ENCODE measurements at places on chromosomes 11 and 22.

DNA sequence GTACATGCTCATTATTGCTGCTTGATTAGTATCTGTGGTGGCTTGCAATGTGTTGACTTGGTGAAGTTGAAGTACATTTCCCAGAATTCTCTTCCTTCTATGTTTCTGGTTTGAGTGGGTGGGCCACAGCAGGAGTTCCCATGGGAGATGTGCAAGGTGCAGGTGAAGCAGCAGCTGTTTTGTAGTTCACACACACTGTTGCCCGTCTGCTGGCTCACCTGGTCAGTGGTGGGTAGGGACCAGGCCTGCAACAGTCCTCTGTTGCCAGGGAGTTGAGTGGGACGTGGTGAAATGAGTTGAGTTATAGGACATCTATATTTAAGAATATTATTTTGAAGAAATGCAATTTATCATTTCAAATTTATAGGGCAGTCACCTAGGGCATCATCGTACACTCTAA lies 417.4 kb downstream of the TMEM135 start:
- no peak for DNase-seq

DNA sequence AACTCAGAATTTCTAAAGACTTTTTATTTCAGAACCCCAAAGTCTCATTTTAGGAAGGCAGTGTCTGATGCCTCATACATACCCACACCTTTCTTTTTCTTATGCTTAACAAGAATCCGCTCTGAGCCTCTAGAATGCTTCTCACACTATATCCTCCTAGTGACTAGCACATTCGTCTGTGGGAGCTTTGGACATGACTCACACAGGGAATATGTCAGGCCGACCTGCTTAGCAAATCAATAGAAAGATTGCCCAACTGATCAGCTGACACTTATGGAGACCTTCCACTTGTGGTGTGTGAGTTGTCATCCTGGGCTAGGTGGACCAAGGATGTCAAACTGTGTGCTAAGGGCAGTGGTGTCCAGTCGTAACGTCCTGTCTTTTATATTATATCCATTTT lies 129.9 kb upstream of the TTC12 start:
- no peak for DNase-seq

GRCh38 chr11:31856248-31856647 lies 45.1 kb upstream of the PAX6 start:
- no peak for DNase-seq

DNA sequence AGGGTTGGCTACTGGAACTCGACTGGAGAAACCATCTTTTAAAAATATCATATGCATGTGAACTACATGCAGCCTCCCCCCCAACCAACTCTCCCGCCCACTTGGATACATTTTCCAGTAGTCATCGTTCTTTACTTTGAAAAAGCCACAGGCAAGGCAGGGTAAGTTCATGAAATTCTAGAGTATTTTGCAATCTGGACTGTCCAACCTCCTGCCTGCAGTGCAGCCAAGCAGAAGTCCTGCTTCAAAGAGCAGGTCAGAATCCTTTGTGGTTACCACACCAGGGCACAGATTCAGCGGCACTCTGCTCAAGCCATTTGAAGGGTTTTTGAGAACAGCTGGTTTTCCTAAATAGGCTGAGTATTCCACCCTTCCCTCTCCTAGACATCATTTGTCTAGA lies 12.1 kb downstream of the ELF5 start:
- no peak for DNase-seq

GRCh38 chr22:44633647-44634046 lies 68.4 kb upstream of the PRR5 start:
- DNase-seq: no peak

- DNase-seq: no peak
These were observed 8.1 kb downstream of the WNT7B start for GRCh38 chr22:45968751-45969413.

DNA sequence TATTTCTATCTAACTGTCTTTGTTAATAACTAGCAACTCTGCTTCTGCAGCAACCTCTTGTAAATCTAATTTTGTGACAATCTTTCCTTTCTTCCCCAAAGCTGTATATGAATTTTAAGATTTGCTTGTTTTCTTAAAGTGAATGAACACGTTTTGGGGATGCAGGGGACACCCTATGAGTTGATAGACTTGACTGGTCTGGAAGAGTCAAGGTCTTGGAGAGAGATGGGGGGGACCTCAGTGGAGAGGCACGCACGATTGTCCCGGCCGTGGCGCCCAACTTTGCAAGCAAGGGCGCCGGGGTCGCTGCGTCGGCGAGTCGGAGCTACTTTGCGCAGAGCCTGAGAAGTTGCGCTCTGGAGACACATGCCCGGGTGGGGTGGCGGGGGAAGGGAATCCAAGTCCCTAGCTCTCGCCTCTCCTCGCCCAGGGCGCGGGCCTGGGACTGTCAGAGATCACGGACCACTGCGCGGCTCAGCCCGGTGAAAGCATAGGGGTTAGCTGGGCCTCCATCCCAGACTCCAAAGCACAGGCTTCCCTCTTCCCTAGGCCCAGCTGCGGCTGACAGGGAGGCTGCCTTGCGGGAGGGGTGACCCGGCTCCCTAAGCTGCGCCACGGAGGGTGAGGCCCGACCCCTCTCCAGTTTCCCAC lies 854 bp downstream of the ABCC8 start:
- DNase-seq: no peak

GRCh38 chr11:12707500-12707880 lies 33.3 kb downstream of the TEAD1 start:
- no peak for DNase-seq

DNA sequence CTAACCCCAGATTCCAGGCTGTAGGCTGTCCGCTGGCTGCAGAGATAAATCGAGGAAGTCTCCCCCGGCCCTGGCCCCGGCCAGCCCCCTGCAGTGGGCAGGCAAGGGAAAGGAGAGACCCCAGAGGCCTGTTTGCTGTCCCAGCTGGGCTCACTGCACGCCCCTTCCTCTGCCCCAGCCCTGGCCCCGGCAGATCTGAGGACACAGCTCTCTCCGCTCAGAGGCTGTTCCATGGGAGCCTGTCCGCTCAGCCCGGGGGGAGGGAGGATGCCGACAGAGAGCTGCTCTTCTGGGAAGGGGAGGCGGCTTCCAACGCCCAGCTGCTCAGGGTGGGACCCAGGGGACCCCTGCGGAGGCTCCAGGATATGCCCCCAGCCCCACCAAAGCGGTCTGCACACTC lies 37.7 kb upstream of the H19 start:
- no peak for DNase-seq

Data from activated CD8-positive, alpha-beta memory T cell treated with anti-CD3 and anti-CD28 coated beads for 48 hours (primary cell).